ENCODE measurements at places on chromosomes 2 and 18.

GRCh38 chr2:146801886-146802285 is 1042.9 kb upstream of the ACVR2A start:
- no peak for DNase-seq

DNA sequence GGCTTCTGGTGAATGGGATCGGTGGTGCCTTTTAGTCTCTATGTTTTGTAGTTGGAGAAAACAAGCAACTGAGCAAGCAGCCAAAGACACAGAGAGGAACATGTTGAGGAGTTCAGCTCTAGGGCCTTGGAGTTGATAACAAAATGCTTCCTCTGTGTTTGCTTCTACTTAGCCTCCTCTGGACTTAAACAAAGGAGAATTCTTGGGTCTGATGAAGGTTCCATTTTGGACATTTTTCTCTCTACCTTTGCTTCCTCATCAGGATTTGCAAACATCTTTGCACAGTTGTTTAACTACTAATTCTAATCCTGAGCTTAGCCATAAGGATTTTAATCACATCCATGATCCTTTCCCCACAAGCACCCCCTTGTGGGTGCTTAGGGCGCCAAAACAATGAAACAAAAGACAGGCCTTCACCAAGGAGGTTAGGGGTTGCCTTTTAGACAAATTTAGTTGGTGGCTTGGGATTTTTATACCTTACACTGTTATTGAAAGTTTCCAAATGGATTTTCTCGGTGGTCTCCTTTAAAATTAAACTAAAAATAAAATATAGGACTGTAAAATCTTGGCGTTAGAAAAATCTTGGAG is 148.5 kb upstream of the SATB2 start:
- no peak for DNase-seq

- no peak for DNase-seq
Observed at GRCh38 chr2:151922845-151923666, 94.8 kb upstream of the ARL5A start.

- DNase-seq: no peak
Observed at GRCh38 chr2:69735686-69736085, 6.2 kb upstream of the ANXA4 start.

DNA sequence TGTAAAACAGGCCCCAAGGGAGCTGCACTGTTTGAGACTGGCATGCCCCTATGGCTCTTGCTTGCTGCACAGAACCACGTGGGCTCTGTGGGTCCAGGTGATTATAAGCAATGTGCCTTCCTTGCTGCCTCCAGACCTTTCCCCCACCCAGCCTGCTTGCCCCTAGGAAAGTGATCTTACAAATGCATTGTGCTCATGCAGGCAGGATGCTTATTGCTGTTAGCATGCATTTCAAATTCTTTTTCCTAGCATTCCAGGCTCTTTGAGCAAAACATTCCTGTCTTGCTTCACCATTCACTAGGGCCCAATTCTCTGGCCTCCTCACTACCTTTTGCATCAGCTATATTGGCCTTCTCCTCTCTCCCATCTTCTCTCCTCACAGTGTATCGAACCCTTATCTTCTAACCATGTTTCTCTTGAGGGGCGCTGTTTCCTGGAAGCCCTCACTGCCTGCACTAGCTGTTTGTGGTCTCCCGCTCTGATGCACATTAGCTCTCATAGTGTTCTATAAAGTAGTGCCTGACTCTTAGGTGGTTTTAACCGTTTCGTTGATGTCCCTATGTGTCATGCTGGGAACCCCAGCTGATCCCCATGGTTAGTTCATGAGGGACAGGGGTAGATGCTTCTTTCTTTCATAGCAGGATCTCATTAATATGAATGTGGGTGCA is 152.9 kb upstream of the EPAS1 start:
- no peak for DNase-seq

GRCh38 chr2:160501370-160501769 is 7.8 kb upstream of the RBMS1 start:
- no peak for DNase-seq

DNA sequence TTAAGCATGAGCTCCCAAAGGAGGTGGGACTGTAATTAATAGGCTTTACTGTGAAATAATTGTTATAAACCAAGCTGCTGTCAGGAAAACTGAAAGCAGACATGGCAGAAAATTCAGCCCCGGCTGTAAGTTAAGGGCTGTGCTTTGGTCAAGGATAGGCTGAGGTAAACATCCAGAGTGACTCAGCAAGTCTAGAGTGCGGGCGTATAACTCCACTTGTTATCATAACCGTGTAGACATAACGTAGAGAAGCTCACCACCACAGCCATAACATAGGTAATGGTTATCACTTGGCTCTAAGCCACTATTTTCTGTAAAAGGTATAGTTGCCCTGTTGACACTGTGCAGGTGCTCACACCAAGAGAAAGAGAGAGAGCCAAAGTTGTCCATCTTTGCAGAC is 316.8 kb downstream of the DCDC2C start:
- no peak for DNase-seq

DNA sequence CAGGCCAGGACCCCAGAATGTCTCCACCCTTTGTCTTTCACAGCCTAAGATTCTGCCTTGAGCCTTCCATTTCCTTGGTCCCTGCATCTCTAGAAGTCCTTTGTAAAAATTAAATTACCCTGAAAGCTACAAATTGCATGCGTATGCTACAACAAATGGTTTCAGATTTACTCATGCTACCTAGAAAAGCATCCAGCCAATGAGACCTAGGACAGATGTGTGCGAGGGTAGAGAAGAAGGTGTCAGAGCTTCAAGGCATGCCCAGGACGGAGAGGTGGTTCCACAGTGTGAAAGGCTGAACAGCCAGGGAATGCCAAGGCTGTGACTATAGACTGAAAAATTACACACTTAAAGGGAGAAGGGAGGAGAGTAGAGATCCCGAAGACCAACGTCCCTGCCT is 40.2 kb downstream of the CCBE1 start:
- no peak for DNase-seq

- DNase-seq: no peak
Observed at GRCh38 chr18:4319738-4320677, 135.1 kb downstream of the DLGAP1 start.

DNA sequence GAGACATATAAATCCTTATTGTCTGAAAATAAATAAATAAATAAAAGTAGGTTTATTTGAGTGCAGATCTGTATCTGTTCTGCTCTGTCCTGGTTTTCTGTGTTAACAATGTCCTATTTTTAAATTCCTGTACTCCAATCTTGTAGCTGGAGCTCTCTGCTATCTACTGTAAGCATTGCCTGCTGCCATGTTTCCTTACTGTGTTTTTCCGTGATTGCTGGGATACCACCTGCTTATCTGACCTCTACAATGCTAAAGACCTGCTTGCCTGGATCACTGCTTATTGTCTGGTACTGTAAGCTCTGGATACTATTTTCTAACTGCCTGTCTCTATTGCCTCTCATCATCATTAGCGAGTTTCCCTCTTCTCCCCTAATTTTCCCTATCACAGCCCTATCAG is 11.6 kb downstream of the PTPN4 start:
- DNase-seq: no peak

GRCh38 chr2:240459401-240460252 is 24.2 kb downstream of the GPC1 start:
- DNase-seq: no peak

DNA sequence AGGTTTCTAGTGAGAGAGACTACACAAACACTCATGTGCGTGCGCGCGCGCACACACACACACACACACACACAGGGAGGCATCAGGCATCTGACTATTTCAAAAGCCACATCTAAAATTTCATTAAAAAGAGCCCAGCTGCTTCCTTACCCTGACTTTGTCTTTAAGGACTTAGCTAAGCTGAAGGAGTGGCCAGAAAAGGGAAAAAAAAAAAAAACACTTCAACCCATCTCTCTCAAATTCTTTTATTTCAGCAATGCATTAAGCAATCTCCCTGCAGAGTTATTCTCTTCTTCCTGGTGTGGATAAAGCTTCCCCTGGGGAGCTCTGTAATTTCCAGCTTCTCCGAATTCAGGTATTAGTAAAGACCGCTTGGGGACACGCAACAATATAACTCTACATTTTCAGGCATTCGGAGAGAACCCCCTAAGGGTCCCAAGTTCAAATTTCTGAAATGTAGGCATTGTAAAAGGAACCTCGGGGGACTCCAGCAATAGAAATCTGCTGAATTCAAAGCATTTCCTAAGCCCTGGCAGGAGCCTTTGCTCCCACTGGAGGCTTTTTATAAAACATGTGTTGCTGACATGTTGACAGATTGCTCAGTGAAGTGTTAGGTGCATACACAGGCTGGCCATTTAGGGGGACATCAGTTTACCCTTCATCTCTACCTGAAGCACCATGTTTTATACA is 67.0 kb downstream of the ZNF521 start:
- no peak for DNase-seq

- DNase-seq: no peak
Observed at GRCh38 chr2:236454076-236454475, 115.5 kb upstream of the ACKR3 start.

DNA sequence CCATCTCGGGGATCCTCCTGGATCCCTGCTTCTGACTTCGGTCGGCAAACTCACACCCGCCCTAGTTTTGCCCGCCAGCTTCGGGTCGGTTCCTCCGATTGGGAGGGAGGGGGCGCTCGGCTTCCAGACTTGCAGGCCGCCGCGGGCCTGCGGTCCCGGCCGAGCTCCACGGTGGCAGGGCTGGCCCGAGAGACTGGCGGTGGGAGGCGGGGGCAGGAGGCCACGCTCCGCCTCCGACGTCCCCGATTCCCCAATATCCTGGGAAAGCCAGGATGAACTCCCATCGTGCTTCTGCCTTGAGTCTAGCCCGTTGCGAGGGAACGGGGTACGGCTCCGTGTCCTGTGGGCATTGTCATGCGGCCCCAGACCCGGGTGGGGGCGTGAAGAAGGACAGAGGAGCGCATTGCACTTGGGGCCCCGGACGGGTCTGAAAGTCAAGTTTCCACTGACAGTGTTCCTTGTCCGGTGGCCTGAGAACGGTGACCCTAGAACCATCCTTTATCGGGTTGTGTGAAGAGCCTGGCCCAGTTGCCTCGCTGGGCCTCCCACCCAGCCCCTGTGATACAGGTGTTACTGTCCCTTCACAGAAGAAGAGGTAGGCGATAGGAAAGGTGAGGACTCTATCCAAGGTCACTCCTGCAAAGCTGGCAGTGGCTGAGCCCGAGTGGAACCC is 2.4 kb upstream of the INHBB start:
- peak; percentile 42 for DNase-seq

GRCh38 chr2:38381381-38382143 is 4.5 kb upstream of the ATL2 start:
- no peak for DNase-seq

DNA sequence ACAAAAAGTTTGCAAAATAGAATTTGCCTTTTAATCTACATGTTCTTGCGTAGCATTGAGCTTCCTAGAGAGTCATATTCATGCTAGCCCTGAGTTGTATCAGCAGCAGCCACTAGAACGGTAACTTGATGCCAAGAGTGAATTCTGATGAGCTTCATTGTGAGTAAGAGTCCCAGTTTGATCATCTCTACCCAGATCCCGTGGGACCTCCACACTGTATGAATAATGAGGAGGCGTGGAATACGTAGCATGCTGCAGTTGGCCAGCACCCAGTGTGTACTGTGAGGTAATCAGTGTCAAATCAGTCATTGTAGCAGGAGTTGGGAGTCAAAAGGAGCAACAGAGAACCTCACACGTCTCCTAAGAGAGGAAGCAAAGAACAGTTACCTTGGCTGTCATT is 197.9 kb downstream of the NEDD4L start:
- DNase-seq: no peak

GRCh38 chr18:2535419-2535910 is 35.8 kb downstream of the METTL4 start:
- no peak for DNase-seq

DNA sequence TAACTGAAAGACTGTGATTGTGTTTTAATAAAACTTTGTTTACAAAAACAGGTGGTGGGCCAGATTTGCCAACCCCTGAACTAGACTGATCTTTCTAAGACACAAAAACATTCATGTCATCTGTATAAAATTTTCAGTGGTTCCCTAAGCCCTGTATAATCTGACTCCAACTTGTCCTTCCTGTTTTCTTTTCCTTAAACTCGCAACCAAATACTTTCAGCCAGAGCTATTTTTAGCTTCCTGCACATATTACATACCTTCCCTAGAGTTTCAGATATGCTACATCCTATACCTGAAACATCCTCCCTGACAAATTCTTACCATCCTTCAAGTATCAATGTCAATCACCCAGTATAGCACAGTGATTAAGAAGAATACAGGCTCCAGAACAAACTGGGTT is 4.8 kb downstream of the GCFC2 start:
- DNase-seq: no peak
